ENCODE measurements at places on chromosomes 1 and 21. TPM values are rescaled to one million over a fixed set of nuclear protein-coding genes. Genes with fewer than 3 reads are reported as not detected.

The ANKRD65 gene
- 14.7 TPM for total RNA-seq

GRCh38 chr1:173039626-173040025 is 11.1 kb downstream of the TNFSF18 start:
- no peak for DNase-seq

DNA sequence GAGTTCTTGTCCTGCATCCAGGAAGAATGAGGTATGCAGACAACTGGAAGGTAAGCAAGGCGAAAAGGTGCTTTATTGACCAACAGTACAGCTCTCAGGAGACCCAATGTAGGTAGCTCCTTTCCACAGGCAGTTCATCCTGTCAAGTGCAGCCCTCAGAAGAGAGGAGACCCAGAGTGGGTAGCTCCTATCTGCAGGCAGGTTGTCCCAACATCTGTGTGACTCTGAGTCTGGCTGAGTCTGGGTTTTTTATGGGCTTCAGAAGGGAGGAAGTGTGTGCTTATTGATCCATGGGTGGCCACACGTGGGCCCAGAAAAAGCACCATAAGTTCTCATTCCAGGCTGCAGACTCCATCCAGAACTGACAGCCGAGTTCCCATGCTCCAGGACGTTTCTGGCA is 34.0 kb downstream of the ZNF691 start:
- DNase-seq: no peak

DNA sequence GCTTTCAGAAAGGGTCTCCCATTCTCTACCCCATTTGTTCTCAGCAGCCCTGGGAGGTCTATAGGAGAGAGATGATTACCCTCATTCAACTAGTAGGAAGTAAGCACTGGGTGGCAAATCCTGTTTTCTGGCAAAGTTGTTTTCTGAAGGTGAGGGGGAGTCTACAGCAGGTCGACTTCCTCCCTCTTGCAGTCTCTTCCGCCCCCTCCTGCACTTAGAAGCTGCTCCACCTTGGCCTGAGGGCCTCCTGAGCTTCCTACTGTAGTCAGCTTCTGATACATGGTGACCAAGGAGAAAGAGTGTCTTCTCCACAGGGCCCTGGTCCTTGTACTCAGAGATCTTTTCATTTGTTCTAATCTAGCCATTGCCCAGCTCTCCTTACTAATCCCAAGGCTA is 93.1 kb downstream of the RGL1 start:
- DNase-seq: no peak

GRCh38 chr1:117567435-117567834 is 38.4 kb upstream of the TENT5C start:
- DNase-seq: no peak

GRCh38 chr1:24362982-24363614 is 43.9 kb downstream of the GRHL3 start:
- peak; percentile 71 for DNase-seq

- DNase-seq: no peak
These were observed 2.0 kb downstream of the ASCL5 start for GRCh38 chr1:201125019-201125418.

DNA sequence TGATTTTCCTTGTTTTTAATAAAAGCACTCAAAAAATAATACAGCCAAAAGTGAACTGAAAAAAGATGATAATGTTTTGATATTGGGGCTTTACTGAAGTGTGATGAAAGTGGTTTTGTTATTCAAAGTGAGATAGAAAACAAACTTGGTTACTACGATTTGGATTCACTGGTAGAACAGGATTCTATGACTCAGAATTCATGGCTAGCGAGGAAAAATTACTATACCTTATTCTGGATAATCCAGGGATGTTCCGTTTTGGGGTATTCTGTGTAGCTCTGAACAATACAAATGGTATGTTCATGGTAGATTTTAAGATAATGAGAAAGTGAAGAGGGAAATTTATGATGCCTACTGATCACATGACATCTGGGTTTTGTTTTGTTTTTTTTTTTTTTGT is 117.7 kb downstream of the NRDC start:
- peak; percentile 76 for DNase-seq

DNA sequence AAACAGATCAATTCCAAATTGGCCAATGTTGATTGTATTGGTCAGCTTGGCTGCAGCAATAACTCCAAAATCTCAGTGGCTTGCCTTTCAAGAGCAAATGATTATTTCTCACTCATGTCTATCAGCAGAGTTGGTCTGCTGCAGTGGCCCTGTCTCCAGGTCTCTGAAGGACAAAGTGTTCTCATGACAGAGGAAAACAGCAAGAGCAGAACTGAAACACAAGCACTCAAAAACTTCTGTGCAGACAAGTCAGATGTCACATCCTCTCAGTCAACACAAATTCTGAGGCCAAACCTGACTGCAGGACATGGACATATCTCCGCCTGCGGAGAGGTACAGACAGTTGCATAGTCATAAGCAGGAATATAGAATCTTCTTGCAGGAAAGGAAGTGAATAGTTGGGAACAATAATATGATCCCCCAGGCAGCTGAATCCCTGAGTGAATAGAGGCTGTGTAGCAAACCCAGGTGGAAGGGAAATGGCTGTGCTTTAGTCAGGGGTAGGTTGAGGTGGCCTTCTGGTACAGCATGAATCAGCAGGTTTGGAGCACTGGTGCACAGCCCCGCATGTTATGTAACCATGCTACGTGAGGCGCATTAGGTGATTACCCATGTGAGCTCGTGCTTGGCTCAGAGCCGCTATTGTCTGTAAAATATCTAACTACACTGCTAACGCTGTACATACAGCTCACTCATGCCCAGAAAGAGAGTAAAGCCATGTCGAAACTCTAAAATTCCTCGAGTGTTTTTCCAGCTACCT is 17.1 kb upstream of the UBE2U start:
- no peak for DNase-seq

The AQP10 gene
- total RNA-seq: not detected

GRCh38 chr1:67752306-67752705 is 67.3 kb downstream of the GADD45A start:
- peak; percentile 61 for DNase-seq

Data from PC-9 (cell line).